ENCODE measurements at places on chromosomes 5 and 9. TPM values are rescaled to one million over a fixed set of nuclear protein-coding genes. Genes with fewer than 3 reads are reported as not detected.

DMRT2 gene
- not detected for total RNA-seq

PFN3 gene
- total RNA-seq: not detected

C7 gene
- 1,240 TPM for total RNA-seq

RASGRF2 gene
- total RNA-seq: 4.3 TPM

TTC23L gene
- not detected for total RNA-seq

GHR gene
- 14.0 TPM for total RNA-seq

TLX3 gene
- total RNA-seq: not detected

PLCXD3 gene
- 87.4 TPM for total RNA-seq

LVRN gene
- 0.14 TPM for total RNA-seq

FAXDC2 gene
- 12.7 TPM for total RNA-seq

RBM22 gene
- total RNA-seq: 27.4 TPM

FAM120A gene
- 86.6 TPM for total RNA-seq

ACSL6 gene
- total RNA-seq: 1.7 TPM

TMEM161B gene
- 12.6 TPM for total RNA-seq

TRIM7 gene
- 13.1 TPM for total RNA-seq

EGR1 gene
- 31.2 TPM for total RNA-seq

LCN15 gene
- 1.3 TPM for total RNA-seq

PCDHGA7 gene
- 4.7 TPM for total RNA-seq

SLCO4C1 gene
- 0.09 TPM for total RNA-seq

HMHB1 gene
- total RNA-seq: not detected

PTAR1 gene
- total RNA-seq: 37.1 TPM

DRD1 gene
- not detected for total RNA-seq

POMT1 gene
- 21.9 TPM for total RNA-seq

MCIDAS gene
- not detected for total RNA-seq

NEUROG1 gene
- not detected for total RNA-seq

WDR38 gene
- not detected for total RNA-seq

ARL14EPL gene
- not detected for total RNA-seq

PROB1 gene
- 30.4 TPM for total RNA-seq

ZNF883 gene
- total RNA-seq: 11.9 TPM

HOMER1 gene
- 42.4 TPM for total RNA-seq

CCL27 gene
- not detected for total RNA-seq

SIMC1 gene
- total RNA-seq: 9.2 TPM

PARP8 gene
- total RNA-seq: 9.6 TPM

FAM153A gene
- 3.5 TPM for total RNA-seq

CDK7 gene
- 11.2 TPM for total RNA-seq

Data from right cardiac atrium (tissue), 5 donors.